ENCODE measurements at places on chromosomes 7 and 10.

DNA sequence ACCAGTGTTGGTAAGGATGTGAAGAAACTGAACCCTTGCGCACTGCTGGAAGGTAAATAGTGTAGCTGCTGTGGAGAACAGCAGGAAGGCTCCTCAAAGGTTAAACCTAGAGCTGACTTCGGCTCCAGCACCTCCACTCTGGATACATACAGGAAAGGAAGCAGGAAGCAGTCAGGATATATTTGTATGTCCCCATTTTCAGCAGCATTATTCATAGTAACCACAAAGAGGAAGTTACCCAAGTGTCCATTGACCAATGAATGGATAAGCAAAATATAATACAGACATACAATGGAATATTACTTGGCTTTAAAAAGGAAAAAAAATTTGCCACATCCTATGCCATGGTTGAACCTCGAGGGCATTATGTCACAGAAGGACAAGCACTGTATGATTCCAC is 15.0 kb downstream of the RET start:
- DNase-seq, result peak; percentile 73

DNA sequence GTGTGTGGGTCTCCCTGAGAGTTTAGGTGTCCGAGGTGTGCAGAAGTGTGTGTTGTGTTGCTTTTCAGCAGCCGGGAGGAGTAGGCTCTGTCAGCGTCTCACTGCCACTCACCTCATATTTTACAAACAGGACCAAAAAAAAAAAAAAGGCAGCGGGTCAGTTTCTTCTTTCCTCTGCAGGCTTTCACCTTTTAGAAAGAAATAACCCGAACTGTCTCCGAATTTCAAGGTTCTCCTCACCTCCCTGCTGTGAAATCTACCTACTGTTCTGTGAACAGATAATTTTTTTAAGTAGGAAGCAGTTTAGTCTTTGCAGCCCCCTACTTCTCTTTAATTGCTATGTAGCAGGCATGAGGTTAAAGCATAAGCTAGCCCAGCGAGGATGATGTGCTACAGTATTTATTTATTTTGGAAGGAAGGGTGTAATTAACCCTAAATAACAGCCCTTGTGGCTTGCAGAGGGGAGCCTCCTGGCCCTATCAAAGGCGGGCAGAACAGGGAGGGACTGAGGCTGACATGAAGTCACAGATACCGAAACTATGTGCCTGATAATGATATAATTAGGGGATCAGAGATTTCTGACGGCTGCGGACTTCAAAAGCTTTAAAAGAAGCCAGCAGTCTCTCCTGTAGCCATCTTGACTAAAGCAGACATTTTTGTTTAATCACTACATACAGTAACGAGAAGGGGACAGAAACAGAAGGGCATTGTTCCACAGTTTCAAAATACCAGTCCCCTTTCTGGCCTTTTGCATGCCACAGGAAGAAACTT is 1.6 kb downstream of the BAMBI start:
- DNase-seq, result no peak

- DNase-seq, result no peak
Measured at GRCh38 chr10:46328853-46329689, 42.3 kb downstream of the ANTXRL start.

DNA sequence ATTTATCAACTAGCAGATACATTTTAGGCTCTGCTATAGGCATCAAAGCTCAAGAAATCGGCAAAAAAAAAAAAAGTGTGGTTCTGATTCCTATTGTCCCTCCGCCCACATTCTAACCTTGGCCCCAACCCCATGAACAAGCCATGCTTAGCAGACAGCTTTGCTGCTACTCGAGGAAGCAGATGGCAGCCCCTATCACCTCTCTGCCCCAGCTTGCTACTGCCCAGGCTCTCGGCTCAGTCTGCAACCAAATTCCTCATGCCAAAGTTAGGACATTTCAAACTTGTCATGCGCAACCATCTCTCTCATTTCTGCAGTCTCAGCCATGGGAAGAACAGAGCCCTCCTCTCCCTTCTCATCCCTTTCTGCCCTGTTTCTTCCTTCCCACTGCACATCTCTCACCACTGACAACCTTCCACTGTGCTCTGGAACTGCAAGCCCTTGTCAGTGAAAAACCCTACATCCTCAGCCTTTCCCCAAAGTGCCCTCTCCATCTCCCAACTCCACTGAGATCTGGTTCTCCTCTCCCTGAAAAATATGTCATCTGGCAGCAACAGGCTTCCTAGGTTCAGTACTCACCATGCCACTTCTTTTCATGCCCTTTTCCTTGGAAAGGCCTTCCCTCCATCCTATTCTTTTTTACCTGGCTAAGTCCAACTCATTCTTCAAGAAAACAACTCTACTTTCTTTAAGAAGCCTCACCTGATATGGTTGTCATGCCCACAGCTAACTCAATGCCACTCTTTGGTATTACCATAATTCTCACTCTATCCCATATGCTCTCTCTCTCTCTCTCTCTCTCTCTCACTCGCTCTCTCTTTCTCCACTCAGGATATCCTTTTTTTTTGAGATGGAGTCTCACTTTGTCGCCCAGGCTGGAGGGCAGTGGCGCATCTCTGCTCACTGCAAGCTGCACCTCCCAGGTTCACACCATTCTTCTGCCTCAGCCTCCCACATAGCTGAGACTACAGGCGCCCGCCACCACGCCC is 60.1 kb upstream of the FHIP2A start:
- DNase-seq, result no peak

DNA sequence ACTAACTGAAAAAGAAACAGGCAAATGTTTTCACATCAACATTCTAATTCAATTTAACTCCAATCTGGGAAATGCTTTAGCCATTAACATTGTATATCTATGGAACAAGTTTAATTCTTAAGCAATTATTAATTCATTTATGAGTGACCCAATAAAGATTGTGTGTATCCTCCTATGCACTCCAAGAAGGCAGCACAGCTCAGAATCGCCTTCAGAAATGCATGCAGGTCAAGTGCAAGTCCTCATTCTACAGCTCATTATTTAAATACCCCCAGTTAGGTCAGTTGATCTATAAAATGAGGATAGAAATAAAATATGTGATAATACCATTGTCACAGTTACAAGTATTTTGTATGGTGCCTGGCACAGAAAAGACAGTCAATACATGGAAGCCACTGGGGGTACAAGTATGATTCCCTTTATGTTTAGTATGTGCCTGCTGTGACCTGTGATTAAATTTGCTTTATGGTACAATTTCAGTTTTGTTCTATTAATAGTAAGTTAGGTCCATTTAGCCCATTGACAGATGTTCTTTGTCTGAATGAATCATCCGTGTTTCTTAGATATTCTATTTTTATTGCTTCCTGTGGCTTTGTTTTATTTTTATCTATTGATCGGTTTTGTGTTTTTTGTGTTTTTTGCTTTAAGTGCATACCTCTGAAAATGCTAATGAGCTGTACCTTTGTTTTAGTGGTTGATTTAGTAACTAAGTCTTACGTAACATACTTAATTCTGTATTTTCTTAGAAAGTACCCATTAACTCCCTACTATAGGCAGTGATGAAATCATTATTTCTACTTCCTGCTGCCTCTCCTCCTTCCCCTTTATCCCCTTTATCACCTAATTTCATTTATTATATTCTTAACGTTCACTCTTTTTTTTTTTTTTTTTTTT is 42.8 kb downstream of the CPXM2 start:
- DNase-seq, result no peak

DNA sequence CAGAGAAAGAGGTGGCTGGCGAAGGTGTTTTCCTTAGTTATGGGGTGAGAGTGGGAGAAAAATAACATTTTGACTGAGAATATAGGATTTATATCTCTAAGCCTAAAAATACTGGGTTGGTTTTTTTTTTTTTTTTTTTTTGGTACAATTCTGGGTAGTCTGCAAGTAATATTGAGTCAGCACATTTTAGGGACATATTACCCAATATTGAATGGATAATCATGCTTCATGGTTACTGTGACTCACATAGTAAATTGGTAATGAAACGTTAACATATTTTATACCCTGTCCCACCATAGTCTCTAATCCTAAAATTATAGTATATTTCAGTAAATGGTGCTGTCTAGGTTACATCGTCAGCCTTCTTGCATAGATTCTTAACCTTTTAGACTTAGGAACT is 91.4 kb downstream of the TPST1 start:
- peak; percentile 15 for DNase-seq

- peak; percentile 59 for DNase-seq
Measured at GRCh38 chr7:30411173-30411572, 67.4 kb downstream of the NOD1 start.

- no peak for DNase-seq
Measured at GRCh38 chr7:128056901-128057300, 25.7 kb upstream of the LRRC4 start.

GRCh38 chr10:53675177-53675576 is 902.6 kb upstream of the MBL2 start:
- no peak for DNase-seq

- DNase-seq, result no peak
Measured at GRCh38 chr7:39527951-39528350, 38.3 kb upstream of the YAE1 start.

GRCh38 chr7:28484606-28484935 is 72.3 kb downstream of the CREB5 start:
- no peak for DNase-seq

- DNase-seq, result no peak
Measured at GRCh38 chr10:74097776-74098175, 52.9 kb downstream of the AP3M1 start.

GRCh38 chr7:144408121-144408520 is 4.6 kb upstream of the NOBOX start:
- no peak for DNase-seq

All from AML-193 (cell line).